ENCODE measurements at places on chromosomes 11 and 22.
A peak's percentile ranks its signal among the peaks of the same experiment; 100 is the strongest.

DNA sequence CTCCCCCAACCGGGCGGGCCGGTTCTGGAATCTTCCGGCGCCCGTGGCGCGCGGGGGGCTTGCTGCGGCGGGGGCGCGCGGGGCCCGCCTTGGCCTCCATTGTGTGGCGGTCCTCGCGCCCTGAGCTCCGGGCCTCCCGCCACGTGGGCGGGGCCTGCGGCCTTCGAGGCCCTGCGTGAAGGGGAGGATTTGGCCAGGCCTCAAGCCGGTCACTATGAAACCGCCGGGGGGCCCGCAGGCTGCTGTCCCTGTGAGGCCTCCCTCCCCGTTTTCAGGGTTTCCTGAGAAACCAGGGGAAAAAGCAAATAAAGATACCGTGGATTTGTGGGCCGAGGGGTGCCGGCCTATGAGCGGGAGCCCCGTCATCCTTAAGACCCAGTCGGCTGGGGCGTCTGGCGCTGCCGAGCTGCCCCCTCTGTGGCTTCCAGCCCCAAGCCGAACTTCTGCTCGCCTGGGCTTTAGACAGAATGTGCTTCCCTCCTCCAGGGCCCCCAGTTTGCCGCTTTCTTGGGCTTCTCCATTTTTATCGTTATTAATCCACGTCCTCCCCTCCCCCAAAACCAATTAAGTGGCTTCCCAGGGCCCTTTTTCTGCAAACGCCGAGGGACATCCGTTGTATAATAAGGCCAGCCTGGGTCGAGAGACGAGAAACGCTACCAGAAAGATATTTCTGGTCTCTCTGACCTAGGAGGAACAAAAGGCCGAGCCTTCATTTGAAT lies 602 bp downstream of the EWSR1 start:
- peak; percentile 87 for DNase-seq
- H3K27ac ChIP-seq = peak overlapping the region; percentile 100
- no peaks in the 10 kb centered on the region for H3K27me3 ChIP-seq
- H3K36me3 ChIP-seq = peaks cover 21% of the 10 kb centered on the region

DNA sequence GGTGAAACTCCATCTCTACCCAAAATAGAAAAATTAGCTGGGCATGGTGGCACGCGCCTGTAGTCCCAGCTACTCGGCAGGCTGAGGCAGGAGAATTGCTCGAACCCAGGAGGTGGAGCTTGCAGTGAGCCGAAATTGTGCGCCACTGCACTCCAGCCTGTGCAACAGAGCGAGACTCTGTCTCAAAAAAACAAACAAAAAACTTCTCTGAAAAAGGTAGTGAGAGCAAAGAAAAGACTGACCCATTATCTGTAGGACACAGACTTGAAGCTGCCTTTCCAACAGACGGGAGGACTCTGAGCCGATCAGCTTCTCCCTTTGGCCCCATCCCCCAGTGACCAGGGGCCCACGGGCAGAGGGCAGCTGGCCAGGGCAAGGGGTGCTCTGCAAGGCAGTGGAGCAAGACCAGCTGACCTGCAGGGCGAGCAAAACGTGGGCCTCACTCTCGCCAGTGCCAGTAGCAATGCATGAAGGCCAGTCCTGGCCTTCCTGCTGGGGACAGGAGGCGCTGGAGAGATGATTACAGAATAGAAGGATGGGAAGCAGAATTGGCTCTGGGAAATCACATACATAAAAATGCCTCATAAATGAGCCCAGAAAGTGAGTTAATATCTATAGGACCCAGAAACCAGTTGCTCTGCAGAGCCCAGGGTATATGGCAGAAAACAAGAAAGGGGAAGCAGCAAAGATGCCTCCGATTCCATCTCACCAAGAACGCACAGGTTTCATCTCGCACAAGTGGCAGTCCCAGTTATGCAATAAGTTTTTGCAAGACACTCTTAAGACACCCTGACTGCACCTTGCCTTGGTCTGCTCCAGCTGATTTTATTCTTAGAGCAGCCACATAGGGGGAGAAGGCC lies 2.8 kb downstream of the EHD1 start:
- peak overlapping the region; percentile 88 for H3K27ac ChIP-seq
- H3K27me3 ChIP-seq = no peaks in the 10 kb centered on the region
- H3K4me1 ChIP-seq = peaks cover 70% of the 10 kb centered on the region
- peaks cover 37% of the 10 kb centered on the region for H3K36me3 ChIP-seq
- peak overlapping the region; percentile 99 for H3K4me3 ChIP-seq

- DNase-seq = no peak
- H3K4me1 ChIP-seq = no peaks in the 10 kb centered on the region
- no peaks in the 10 kb centered on the region for H3K27me3 ChIP-seq
- H3K27ac ChIP-seq = no peak overlapping the region
- no peak overlapping the region for H3K4me3 ChIP-seq
Measured at GRCh38 chr11:119189393-119189792, 4.1 kb downstream of the NHERF4 start.

DNA sequence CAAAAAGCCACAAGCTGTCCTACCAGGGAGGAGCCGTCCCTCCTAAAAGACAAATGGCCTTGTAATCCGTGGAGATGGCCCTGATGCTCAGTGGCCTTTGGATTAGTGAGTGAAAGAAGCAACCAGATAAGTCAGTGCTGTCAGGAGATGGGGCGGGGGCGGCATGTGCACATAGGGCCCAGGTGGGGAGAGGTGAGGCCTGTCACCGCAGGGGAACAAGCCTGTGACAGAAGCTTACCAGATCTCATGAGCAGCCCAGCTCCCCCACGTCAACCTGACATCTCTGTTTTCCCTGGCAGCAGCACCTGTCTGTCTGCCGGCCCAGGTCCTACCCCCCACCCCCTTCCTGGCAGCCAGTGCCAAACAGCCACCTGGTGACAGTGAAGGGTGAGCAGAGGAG lies 162.6 kb downstream of the BUD13 start:
- DNase-seq = no peak
- no peaks in the 10 kb centered on the region for H3K4me1 ChIP-seq
- H3K36me3 ChIP-seq = no peaks in the 10 kb centered on the region
- no peaks in the 10 kb centered on the region for H3K27me3 ChIP-seq

GRCh38 chr11:128361451-128362020 lies 225.8 kb downstream of the ETS1 start:
- no peaks in the 10 kb centered on the region for H3K4me1 ChIP-seq
- DNase-seq = no peak
- H3K36me3 ChIP-seq = no peaks in the 10 kb centered on the region
- no peak overlapping the region for H3K4me3 ChIP-seq

- DNase-seq = no peak
- H3K4me1 ChIP-seq = no peaks in the 10 kb centered on the region
- no peak overlapping the region for H3K4me3 ChIP-seq
- no peaks in the 10 kb centered on the region for H3K36me3 ChIP-seq
Measured at GRCh38 chr11:117649296-117650055, 147.5 kb downstream of the DSCAML1 start.
